ENCODE measurements at places on chromosomes 3 and 15.

- no peak for DNase-seq
Observed at GRCh38 chr3:147799601-147800000, 390.4 kb downstream of the ZIC1 start.

DNA sequence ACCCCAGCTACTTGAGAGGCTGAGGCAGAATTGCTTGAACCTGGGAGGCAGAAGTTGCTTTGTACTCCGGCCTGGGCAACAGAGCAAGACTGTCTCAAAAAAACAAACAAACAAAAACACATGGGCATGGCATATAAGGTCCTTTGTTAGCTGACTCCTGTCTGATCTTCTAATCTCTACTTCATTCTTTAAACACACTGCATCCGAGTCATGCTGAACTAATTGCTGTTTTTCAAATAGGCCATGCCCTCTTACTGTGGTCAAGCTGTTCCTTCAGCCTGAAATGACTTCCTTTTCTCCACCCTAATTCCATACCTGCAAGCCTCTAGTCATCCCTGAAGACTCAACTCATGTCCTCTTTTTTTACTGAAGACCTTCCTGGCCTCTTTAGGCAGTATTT, 22.3 kb upstream of the SLMAP start:
- no peak for DNase-seq

DNA sequence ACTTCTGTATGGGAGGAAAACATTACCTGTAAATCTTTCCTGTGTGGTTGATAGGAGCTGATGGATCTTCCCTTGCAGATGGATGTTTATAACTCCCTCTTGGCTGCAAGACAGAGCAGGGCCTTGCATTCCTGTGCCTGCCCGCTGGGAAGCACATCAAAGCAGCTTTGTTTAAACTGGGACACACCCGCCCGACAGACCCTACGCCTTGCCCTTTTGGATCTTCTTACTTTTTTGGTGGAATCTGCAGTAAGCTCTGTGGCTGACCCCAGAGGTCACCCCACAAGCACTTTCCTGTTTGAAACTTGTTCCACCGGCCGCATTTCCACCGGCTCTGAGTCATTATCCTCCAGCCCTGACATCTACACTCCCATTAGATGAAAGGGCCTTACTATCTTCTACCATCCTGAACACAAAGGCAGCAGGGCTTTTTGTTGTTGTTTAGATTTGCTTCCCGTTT, 244.1 kb upstream of the STT3B start:
- DNase-seq: no peak

- no peak for DNase-seq
Observed at GRCh38 chr3:177932750-177933660, 603.2 kb upstream of the KCNMB2 start.

GRCh38 chr15:26521691-26522198, 251.1 kb downstream of the GABRB3 start:
- DNase-seq: no peak

DNA sequence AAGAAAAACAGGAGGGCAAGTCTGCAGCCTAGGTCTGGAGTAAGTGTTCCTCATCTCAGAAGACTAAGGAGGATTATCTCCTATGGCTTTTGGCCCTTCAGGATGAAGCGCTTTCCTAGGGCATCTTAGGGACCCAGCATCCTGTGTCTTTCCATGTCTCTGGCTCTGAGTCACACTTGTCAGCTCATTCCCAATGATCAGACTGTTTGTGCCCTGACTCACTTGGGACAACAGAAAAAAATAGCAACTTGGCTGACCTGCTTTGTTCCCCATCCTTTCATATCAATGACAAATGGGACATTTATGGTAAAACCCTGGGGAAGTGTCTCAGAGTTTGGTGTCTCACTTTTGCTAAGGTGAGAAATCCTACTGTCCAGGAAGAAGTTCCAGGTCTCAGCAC, 76.2 kb upstream of the OXTR start:
- DNase-seq: no peak

DNA sequence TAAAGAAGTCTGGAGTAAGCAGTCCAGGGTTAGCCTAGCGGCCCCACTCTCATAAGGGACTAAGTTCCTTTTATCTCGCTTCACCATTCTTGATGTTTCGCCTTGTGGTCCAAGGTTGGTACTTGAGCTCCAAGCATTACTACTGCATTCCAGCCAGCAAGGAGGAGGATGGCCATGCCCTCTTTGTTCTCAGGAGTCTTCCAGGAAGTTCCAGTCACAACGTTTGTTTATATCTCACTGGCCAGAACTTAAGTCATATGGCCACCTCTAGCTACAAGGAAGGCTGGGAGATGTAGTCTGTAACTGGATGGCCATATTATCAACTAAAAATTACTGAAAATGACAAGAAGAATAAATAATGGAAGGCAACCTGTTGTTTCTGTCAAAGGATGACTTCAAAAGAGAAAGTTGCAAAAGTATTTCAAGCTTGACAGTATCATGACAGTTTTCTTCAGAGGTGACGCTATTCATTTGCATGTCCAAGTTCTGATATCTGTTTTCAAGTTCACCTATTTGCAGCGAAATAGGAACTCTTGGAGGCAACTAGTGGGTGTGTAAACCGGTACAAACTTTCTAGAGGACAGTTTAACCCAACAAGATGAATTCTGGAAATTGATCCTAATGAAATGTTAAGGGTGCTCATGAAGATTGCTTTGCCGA, 118.6 kb downstream of the PGPEP1L start:
- DNase-seq: no peak

GRCh38 chr3:16849229-16849628, 35.5 kb upstream of the PLCL2 start:
- DNase-seq: peak; percentile 39

DNA sequence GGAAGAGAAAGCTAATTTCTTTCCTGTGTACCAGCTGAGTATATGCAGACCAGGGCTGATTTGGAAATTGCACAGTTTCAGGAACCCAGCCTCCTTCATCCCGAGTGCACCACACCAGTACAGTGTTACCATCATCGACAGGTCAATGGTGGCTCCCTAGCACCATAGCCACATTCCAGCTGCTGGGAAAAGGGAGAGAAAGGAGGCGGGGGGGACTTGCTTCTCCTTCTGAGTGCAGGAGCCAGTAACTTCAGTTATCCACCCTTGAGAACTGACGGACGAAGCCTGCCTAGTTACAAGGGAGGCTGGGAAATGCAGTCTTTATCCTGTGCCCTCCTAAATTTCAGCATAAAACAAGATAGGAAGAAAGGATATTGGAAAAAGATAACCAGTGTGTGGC, 129.7 kb upstream of the PRICKLE2 start:
- DNase-seq: no peak

- no peak for DNase-seq
Observed at GRCh38 chr3:30518872-30519271, 87.5 kb upstream of the TGFBR2 start.

GRCh38 chr3:65837604-65838003, 201.1 kb downstream of the MAGI1 start:
- no peak for DNase-seq

- DNase-seq: no peak
Observed at GRCh38 chr3:56885453-56885852, 83.7 kb upstream of the ARHGEF3 start.

DNA sequence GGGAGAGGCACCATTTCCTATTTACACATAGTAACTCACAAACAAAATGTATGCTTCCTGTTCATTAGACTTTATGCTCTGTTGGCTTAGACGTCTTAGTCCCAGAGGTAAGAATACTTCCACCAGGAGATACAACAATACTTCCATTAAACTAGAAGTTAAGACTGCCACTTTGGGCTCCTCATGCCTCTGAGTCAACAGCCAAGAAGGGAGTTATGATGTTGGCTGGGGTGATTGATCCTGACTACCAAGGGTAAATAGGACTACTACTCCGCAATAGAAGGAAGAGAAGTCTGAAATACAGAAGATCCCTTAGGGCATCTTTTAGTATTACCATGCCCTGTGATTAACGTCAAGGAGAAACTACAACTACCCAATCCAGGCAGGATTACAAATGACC, 43.5 kb upstream of the ABI3BP start:
- no peak for DNase-seq

- DNase-seq: no peak
Observed at GRCh38 chr3:32239307-32240158, 1.1 kb downstream of the CMTM8 start.

- no peak for DNase-seq
Observed at GRCh38 chr3:119978554-119979208, 115.6 kb downstream of the GSK3B start.

- DNase-seq: no peak
Observed at GRCh38 chr3:101902041-101902440, 52.7 kb downstream of the NFKBIZ start.

DNA sequence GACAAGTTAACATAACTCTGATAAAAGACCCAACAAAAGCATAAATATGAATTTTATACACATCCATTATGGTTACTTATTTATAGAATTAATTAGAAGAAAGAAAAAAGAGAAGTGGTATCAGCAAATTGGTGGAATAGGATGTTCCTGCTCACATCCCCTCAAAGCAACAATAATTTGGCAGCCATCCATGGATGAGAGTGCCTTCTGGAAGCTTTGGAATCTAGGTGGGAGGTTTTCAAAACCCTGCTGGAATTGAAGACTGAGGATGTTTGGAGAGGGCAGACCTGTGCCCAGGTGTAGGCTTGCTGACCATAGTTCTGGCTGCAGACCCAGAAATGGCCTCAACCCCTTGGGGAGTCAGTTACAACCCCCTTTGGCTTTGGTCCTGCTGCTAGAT, 91.2 kb downstream of the EDEM1 start:
- DNase-seq: no peak

DNA sequence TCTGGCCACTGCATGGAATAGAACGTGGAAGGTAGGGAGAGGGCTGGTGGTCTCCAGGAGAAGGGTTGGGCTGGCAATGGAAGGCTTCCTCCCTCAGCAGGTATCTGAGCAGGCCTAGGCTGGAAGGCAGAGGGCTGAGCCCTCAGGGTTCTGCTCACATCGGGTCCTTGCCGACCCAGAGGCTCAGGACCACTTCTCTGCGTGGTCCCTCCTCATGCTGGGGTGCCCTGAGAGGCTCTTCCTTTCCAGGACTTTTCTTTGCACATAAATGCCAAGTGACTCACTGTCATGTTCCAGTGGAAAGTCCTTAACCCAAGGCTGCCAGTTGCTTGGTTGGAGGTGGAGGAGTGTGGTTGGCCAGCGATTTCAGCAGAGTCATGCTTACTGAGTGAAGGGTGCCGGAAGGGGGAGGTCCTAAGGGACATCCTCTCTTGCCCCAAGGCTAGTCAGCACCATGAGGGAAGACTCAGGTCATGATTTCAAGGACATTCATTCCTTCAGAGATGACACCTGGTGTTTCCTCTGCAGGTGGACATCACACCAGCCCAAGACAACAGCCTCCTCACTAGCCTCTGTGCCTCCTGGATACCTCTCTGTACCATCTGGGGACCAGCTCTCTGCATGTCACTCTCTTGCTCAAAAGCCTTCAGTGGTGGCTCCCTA, 8.2 kb downstream of the SLC6A6 start:
- no peak for DNase-seq

DNA sequence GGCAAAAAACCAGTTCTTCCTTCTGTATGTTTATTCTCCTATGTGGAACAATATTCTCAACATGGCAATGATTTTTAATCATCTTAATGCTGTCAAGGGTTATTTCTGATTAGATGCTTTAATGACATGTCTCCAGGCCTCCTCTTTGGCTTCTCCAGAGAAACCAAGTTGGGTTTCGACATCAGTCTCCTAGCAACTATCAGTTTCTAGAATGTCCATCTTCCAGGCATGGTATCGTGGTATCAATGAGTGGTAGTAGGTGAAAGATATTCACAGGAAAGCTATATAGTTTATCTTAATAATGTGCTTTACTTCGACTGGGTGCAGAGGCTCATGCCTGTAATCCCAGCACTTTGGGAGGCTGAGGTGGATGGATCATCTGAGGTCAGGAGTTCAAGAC, 128.5 kb downstream of the C3orf70 start:
- no peak for DNase-seq

GRCh38 chr3:112966633-112967032, 8.3 kb downstream of the CD200R1 start:
- no peak for DNase-seq

GRCh38 chr3:76111808-76112207, 326.5 kb upstream of the ZNF717 start:
- DNase-seq: no peak

- DNase-seq: no peak
Observed at GRCh38 chr3:16875876-16876550, 8.7 kb upstream of the PLCL2 start.

GRCh38 chr3:152232001-152232400, 36.7 kb upstream of the MBNL1 start:
- DNase-seq: no peak

DNA sequence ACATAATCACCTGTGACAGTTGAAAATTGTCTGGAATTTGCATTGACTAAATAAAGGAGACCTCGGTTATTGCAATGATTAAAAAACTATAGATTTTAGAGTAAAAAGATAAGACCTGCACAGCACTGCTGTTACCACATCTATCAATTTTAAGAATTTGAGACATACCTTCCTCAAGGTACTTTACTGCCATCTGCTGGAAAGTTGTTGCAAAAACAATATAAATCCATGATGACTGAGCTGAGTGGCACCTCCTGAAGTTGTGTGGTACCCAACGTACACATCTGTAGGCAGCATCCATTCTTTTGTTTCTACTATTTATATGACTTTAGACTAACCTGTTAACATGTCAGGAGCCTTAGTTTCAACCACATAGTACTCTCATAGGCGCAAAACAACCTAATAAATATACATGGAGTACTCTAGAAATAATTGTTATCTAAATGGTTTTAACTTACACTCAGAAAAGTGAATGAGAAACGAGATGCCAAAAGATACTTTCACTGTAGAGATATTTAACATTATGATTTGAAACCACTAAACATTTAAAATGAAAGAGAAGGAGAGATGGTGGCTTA, 106.7 kb downstream of the GHSR start:
- peak; percentile 51 for DNase-seq

GRCh38 chr3:119015942-119016341, 18.7 kb downstream of the IGSF11 start:
- DNase-seq: no peak

DNA sequence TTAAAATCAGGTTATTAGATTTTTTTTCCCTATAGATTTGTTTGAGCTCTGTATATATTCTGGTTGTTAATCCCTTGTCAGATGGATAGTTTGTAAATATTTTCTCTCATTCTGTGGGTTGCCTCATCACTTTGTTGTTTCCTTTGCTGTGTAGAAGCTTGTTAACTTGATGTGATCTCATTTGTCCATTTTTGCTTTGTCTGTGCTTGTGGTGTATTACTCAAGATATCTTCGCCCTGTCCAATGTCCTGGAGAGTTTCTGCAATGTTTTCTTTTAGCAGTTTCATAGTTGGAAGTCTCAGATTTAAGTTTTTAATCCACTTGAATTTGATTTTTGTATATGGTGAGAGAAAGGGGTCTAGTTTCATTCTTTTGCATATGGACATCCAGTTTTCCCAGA, 699.1 kb downstream of the NAALADL2 start:
- DNase-seq: no peak

DNA sequence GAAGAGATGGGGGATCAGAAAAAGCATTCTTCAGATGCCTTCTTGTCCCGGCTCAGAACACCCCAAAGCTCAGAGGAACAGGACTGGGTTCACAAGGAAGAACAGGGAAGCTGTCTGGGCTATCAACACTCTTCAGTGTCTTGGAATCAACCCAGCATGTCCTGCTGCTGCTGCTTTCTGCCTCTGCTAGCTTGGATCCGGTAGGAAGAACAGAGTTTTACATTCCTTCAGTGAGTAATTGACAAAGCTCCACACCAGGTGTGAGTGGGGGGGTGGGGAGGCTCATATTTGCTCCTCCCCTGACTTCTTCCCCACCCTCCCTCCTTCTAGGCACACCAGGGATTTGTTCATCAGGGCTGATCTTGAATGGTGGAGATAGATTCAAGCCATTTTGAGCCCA, 13.1 kb upstream of the ETV5 start:
- no peak for DNase-seq
